ENCODE measurements at places on chromosomes 5 and 9.

GRCh38 chr9:18605766-18606180, 131.8 kb downstream of the ADAMTSL1 start:
- DNase-seq: no peak

DNA sequence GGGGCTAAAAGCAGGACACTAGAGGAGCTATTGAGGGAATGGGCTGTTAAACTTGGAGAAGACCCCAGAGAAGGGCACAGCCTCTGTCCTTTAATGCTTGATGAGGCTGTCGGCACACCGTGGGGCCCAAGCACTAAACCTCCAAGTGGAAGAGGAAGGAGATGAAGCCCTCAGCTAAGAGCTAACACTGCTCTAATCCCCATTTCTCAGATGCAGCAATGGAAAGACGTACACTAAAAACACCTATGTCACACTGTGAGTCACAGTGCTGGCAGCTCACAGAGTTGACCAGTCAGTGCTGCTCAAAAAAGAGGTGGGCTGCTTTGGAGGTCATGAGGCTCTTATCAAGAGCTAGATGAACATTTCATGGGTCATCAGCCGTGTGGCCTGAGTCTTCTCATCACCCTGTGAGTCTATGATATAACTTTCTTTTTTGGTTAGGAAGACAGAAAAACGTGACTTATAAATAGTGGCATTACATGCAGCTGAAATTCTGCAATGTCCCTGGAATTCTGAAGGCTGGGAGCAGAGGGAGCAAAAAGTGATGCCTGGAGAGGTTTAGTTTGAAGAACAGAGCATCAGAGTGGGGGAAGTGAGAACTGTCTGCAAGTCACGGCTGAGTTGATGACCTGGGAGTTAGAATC, 21.5 kb downstream of the TNFSF8 start:
- DNase-seq: peak; percentile 23

- DNase-seq: no peak
Observed at GRCh38 chr9:103802068-103802467, 292.0 kb upstream of the SMC2 start.

- DNase-seq: peak; percentile 92
Observed at GRCh38 chr5:54719384-54720283, 202.1 kb downstream of the SNX18 start.

- DNase-seq: peak; percentile 53
Observed at GRCh38 chr9:40913928-40914673, 214.4 kb downstream of the FOXD4L6 start.

DNA sequence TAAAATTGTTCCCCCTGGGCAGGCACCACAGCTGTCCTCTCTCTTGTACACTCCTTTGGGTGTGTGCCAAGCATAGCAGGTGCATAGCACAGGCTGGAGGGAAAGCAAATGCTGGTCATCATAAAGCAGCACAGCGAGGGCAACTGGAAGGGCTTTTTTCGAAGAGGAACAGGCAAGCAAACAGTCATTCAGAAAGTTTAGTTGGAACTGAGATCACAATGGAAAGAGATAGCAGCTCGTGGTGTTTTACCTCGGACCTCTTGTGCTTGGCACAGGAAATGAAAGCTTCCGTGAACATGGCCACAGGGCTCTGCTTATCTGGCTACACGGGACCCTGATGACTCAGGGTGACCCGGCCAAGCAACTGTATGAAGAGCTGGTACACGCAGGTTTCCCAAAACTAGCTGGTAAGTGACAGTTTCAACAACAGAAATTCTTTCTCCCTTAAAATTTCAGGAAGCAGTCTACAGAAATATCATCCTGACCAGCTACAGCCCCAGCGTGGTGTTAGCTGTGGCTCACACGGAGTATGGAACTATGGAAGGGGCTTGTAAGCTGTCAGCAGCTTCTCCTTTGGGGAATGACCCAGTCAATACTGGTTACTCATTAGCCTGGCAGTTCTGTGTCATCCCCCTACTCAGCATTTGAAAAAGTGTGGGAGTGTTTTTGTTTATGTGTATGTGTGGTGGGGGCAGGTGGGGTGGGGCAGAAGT, 48.1 kb downstream of the POC5 start:
- no peak for DNase-seq

DNA sequence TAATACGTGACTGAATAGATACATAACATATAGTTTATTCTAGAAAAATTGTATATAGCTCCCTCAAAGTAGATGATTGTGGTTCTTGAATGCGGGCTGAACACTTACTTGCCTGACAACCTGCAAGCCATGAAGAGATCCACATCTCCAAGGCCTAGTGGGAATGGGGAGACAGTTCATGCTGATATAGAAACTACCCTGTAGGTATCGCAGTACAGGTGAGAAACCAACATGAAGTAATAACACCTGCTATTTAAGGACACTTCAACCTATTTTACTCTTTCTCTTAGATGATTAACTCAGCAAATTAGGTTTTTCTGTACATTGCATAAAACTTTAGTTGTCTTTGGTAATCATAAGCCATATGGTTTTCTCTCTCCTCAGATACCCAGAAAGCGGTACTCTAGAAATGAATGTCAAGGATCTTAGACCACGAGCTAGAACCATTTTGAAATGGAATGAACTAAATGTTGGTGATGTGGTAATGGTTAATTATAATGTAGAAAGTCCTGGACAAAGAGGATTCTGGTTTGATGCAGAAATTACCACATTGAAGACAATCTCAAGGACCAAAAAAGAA, 47.3 kb downstream of the UHRF2 start:
- DNase-seq: no peak

GRCh38 chr9:74770508-74771261, 117.0 kb downstream of the TRPM6 start:
- DNase-seq: no peak

- no peak for DNase-seq
Observed at GRCh38 chr9:16133556-16134227, 580.8 kb downstream of the CCDC171 start.

- DNase-seq: no peak
Observed at GRCh38 chr5:168359820-168360460, 68.5 kb downstream of the WWC1 start.

GRCh38 chr9:132461971-132462370, 52.0 kb downstream of the CFAP77 start:
- DNase-seq: no peak

DNA sequence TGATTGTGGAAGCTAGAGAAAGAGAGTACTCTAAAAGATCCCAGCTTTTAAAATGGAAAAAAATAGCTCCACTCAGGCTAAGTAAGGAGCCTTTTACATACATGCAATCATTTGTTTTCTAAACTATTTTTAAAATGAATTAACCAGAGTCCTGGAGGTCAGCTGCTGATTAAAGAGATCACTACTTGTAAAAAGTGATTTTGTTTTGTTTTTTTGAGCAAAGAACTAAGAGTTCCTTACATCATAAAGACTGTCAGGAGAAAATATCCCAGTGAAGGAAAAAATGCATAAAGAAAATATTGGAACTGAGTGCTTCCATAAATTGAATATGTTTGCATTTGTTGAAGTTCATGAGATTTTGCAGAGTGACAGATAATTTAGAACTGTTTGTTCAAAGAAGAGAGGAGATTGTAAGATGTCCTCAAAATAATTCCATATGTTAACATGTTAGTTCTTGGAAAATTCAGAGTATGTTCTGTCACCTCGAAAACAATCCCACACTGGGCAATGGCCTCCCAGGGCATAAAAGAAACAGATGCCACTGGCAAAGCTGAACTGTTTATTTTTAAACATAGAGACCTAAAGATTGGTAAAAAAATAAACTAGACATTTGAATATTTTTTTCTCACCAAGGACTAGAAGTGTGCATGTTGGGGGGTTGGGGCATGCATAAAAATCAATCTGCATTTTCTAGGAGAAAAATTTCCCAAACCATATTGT, 264.7 kb downstream of the NPR3 start:
- DNase-seq: no peak

DNA sequence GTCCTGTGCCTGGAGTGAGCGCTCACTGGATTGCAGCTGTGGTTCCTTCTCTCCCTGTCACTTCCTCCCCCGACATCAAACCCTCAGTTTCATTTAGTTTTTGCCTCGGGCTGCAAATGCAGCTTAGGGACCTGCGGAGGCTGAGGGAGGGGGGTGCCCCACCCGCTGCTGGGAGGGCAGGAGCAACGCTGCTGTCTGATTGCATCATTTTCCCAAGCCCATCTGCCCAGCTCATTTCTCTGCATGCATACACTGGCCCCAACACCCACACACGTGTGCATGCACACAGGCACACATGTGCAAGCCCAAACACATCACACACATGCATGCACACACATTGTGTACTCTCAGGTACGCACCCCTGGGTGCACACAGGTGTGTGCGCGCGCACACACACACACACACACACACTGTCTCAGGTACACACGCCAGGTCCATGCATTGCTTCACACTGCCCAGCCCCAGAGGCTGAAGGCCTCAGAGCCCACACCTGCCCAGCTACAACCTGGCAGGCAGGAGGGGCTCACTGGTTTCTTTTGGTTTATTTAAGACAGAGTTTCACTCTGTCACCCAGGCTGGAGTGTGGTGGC, 3.4 kb downstream of the ASS1 start:
- DNase-seq: no peak

DNA sequence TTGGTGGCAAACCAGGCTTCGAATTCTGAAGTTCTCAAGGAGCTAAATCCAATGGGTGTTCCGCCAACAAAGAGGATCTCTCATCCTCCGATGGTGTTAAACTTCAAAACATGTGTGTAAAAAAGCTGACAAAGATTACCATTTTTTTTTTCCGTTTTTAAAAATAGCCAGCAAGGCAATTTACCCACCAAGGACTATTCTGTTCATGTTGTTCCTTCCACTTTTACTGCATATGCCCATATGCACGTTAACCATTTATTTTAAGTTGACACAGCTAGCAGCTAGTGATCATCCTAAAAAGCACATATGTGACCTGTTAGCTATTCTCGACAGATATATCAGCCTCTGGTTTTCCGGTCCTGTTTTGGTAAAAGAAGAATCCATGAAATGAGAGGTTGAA, 326.7 kb downstream of the PLK2 start:
- no peak for DNase-seq

GRCh38 chr9:81479573-81479972, 209.8 kb downstream of the TLE1 start:
- DNase-seq: no peak

- DNase-seq: no peak
Observed at GRCh38 chr5:170546282-170546681, 42.5 kb downstream of the KCNIP1 start.

DNA sequence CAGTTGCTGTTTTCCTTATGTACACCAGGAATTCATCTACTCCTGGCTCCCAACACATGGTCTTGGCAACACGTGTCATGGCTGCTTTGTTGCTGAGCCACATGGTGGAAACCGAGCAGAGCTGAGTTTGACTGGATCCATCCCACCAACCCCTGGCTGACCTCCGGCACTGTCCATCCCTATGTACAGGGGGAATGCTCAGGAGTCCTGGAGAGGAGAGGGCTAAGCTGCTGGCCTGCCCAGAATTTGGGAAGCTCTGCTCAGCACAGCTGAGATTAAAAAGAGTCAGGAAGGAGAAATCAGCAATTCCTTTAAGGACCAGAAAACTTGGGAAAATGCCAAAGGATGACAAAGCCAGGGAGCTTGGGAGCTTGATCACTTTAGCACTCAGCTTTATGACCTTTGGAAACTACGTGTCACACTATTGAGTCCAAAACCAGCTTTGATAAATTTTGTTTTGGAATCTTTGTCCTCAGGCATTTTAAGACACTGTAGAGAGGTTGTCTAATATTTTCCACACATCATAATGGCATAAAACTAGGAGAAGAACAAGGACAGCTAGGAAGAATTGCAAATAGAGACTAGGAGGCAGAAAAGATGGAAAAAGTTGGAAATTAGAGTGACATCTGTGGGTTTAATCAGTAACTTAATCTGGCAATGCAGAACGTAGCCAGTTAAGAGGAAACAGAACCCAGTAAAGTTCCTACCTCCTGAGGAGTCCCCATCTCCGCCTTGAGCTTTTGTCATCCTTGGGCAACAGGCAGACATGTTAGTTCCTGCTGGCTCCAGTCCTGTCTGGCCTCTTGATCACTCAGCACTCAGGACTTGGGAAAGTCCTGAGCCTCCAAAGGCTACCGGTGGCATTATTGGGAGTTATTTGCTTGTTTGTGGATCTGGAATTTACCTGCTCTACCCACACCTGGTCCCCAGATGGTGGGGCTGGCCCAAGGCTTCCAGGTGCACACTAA, 62.5 kb upstream of the PLPP1 start:
- DNase-seq: peak; percentile 68

DNA sequence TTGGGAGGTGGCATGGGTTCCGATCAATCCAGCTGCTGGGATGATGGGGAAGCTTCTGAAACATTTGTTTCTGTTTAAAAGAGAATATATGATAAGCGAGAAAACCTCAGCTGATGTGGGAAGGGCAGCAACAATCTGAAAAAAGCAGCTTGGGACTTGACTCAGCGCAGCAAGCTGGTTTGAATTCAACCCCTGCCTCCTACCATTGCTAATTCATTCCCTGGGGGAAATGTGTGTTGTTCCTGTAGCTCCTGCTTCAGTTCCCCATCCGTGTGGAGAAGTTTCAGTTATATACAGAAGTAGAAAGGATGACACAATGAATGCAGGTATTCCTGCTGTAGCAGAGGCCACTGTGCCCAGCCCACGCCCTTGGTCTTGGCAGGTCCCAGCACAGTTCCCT, 145.1 kb downstream of the NXNL2 start:
- no peak for DNase-seq

DNA sequence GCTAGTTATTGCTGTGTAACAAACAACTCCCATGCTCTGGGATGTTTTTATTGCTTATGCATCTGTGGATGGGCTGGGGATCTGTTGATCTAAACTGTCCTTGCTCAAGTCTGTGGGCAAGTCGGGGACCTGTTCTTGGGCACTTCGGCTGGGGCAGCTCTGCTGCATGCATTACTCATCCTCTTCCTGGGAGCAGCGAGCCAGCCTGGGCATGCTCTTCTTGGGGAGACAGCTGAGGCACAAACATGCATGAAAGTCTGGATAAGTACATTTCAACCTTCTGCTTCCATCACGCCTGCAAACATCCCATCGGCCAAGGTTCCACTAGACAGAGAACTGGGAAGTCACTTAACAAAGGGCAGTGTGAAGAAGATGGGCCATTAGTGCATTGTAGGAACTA, 66.3 kb downstream of the ANKRD33B start:
- DNase-seq: no peak

GRCh38 chr9:119559986-119560385, 190.8 kb upstream of the BRINP1 start:
- DNase-seq: no peak

DNA sequence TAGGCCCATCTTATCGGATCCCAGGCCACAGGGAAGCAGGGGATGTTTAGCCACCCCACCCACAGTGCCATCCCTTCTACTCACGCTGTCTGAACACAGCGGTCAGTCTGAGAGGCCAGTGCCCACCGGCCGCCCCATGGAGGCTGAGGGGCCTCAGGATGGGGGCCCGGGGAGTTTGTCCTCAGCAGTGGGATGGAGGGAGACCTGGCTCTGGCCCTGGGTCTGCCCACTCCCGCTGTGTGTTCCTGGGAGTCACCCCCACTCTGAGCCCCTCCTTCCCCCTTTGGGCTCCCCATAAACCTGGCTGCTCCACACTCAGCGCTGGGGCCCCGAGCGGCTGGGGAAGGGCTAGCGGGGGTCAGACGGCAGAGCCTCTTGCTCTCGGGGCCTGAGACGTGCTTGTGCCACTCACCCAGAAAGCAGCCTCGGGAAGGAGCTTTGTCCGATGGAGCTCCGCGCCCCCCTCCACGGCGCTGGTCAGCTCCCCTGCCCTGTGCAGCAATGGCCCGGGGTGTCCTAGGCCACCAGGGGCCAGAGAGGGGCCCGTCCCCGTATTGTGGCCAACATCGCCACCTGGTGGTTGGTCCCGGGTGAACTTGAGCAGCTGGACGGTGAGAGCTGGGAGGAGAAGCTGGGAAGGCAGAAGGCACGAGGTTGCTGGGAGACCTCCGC, 10.9 kb upstream of the LAMC3 start:
- peak; percentile 92 for DNase-seq

All from osteocyte (in vitro differentiated cells).